ENCODE measurements at places on chromosomes 2 and 18. TPM values are rescaled to one million over a fixed set of nuclear protein-coding genes. Genes with fewer than 3 reads are reported as not detected.

Gene TUBB8B
- total RNA-seq, result not detected

Gene TMEM182
- total RNA-seq, result 1.6 TPM

Gene TUBA4A
- 7.0 TPM for total RNA-seq

Gene FTCDNL1
- 1.00 TPM for total RNA-seq

Gene IL1RL2
- 1.5 TPM for total RNA-seq

Gene SCYGR4
- total RNA-seq, result not detected

Gene ERBB4
- total RNA-seq, result not detected

Gene TCF4
- 63.3 TPM for total RNA-seq

Gene GKN1
- total RNA-seq, result not detected

Gene IL36RN
- 0.09 TPM for total RNA-seq

Gene RAB12
- total RNA-seq, result 53.6 TPM

Gene AGXT
- total RNA-seq, result not detected

Gene GKN2
- not detected for total RNA-seq

Gene SERPINB4
- total RNA-seq, result 0.14 TPM

Gene IL1R2
- 1.7 TPM for total RNA-seq

Gene ANKRD30B
- total RNA-seq, result under 0.01 TPM

Gene DAPL1
- total RNA-seq, result not detected

Gene SLC9A2
- not detected for total RNA-seq

Gene CRYBA2
- not detected for total RNA-seq

Gene SLC14A1
- 27.6 TPM for total RNA-seq

Gene MAP4K4
- total RNA-seq, result 90.9 TPM

Gene DYSF
- total RNA-seq, result 0.65 TPM

Gene ABCB11
- total RNA-seq, result not detected

Gene SERPINB12
- not detected for total RNA-seq
